ENCODE measurements at places on chromosomes 7 and 10.

- peak; percentile 82 for DNase-seq
Observed at GRCh38 chr10:102461187-102462054, 10.1 kb upstream of the C10orf95 start.

DNA sequence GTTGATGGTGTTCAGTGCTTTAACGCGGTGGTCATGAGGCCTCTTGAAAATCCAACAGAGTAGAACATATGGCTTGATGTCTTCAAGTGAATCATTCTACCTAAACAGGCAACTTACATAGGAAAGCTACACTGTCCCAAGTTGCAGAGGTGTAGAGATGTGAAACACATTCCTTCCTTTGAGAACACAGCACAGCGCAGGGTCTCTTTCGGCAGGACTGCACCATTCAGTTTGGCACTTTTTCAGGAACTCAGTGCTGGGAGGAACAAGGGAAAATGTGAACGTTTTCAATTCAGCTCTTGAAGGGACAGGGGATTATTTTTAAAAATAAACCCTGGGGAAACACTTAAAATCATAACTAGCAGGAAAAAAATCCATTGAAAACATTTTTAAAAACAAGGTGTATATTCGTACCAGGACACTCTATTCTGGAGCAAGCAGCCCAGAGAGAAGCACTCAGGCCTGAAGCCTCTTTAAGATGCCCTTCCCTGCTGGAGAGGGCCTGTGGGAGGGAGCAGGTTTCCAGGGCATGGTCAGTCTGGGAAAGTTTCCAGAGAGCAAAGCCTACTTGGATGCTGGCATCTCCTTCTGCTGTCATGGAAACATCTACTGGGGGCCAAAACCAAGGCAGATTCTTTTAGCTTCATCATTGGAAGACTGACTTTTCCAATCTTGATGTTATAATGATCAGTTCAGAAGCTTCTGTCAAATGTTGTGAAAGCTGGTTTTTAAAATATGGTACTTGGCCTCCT lies 60.4 kb upstream of the NPVF start:
- no peak for DNase-seq

GRCh38 chr7:134461916-134462315 lies 3.0 kb upstream of the AKR1B1 start:
- no peak for DNase-seq

- DNase-seq = no peak
Observed at GRCh38 chr10:4498711-4499251, 327.2 kb upstream of the AKR1E2 start.

DNA sequence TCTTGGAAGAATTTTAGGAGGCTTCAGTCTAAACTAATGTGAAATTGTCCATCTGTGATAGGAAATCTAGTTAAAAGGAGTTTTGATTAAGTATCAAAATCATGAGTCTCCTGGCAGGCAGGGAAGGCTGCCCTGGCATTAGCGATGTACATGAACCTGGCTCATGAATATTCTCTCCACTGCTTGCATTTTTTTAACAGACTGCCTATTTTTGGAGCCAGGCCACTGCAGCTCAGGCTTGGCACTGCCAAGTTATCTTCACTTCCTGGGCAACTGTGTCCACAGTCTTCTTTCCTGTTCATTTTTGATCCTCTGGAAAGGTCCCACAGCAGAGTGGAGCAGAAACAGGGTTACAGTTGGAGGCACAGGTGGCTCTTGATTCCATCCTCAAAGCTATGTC lies 7.0 kb downstream of the GPR26 start:
- no peak for DNase-seq

- no peak for DNase-seq
Observed at GRCh38 chr10:132666705-132667341, 119.1 kb downstream of the NKX6-2 start.

DNA sequence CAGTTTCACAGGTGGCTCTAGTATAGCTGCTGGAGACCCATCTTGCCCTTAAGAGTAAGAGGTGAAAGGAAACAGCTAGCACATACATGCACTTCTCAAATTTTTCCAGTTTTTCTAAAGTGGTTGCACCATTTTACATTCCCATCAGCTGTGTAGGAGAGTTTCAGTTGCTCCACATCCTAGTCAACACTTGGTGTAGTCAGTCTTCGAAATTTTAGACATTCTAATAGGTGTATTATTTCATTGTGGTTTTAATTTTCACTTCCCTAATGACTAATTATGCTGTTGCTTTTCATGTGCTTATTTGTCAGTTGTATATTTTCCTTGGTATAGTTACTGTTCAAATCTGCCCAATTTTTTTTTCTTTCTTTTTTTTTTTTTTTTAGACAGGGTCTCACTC lies 9.5 kb upstream of the HACD1 start:
- no peak for DNase-seq

- no peak for DNase-seq
Observed at GRCh38 chr10:80068270-80068669, 10.2 kb upstream of the TMEM254 start.

- no peak for DNase-seq
Observed at GRCh38 chr10:5434017-5434753, 21.8 kb downstream of the NET1 start.

DNA sequence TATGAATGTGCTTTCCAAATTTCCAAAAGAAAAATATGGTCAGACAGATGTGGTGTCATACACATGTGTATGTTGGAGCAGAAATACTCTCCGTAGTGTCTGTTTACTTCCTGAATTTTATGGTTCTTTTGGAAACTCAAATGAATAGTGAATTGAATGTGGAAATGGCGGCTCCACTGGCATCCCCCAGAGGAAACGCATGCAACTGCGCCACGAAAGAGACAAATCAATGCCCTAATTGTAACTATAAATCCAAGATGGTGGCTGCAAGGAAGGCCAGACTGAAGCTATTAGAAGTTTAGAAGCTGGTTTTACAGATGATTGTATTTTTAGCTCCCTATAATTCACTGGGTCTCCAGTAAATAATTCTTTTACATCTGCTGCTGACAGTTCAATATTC lies 246.7 kb downstream of the FGFR2 start:
- no peak for DNase-seq

DNA sequence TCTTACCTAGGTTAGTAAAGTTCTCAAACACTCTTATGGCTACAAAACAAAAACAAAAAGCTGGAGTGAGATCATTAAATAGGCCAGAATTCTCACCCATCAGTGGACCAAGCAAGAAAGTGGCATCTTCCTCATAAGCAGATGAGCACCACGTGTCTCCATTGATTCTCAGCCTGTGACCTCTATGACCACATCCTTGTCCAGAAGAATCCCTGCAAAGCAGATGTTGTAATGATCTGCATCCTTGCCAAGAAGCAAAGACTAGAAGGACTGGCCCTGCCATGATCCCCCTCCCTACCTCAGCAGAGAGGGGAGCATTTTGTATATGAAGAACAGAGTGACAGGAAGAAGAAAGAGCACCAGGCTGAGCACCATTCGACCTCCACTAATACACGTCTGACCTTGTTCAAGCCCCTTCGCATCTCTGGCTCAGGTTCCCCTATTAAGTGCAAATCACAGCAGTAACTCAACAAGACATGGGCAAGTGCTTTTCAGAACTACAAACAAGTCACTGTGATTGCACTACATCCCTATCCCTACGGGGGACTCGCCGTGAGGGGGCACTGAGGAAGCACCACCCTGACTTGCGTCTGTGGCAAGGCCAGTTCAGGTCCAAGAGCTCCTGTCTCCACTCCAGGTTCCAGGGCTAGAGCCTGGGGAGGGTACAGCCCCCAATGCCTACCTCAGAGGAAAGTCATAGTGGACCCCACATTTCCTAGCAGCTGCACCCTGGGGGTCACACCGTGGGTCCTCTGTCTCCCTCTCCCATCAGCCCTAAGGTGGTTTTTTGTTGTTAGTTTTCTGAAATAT lies 22.2 kb upstream of the RASSF4 start:
- DNase-seq = peak; percentile 33

GRCh38 chr10:9762966-9763656 lies 1254.6 kb upstream of the CELF2 start:
- DNase-seq = no peak

- DNase-seq = no peak
Observed at GRCh38 chr10:104040862-104041789, 44.6 kb downstream of the COL17A1 start.

- no peak for DNase-seq
Observed at GRCh38 chr7:52961084-52961483, 74.3 kb upstream of the POM121L12 start.

GRCh38 chr10:68163735-68164134 lies 54.4 kb downstream of the MYPN start:
- DNase-seq = no peak

GRCh38 chr7:30469303-30469702 lies 9.3 kb downstream of the NOD1 start:
- DNase-seq = peak; percentile 71

GRCh38 chr7:42876182-42877068 lies 35.4 kb downstream of the C7orf25 start:
- no peak for DNase-seq

DNA sequence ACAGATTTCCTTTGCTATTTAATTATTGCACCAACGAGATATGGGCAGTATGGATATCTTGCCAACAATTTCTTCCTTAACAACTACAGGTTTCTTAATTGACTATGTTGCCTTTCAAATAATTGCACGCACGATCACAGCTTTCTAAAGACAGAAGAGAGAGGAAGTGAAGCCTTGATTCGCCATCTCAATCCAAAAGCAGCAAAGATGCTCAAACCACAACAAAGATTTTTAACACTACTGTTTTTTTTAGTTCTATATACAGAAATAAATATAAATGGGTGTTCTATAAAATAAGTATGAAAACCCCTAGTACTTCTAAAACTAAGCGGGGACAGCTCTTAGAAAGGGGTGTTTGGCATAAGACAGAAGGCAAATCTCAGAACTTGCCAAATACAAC lies 251.3 kb downstream of the SFMBT2 start:
- no peak for DNase-seq

DNA sequence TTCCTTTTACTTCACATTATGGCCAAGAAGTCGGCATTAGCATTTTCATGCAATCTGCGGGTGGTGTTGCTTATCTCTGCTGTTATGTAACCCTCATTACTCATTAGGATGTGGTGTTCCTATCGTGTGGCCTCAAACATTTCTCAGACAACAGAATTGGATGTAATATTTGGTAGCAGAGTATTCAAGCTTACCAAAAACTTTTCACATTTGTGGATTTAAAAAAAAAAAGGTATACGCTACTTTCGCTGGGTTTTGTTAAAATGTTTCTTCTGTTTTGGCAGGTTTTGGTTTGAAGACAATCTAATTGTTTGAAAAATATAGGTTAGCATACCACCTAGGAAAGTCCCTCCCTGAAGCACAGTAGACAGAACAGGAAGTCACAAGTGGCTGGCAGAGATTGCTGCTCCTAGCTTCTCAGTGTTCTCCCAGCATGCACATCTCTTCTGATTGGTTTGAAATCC lies 128.8 kb downstream of the GATA3 start:
- DNase-seq = no peak

Data from left forelimb (tissue), 1 donor.